NCI-H1417 treated with DMSO at 0.1 percent for 48 hours (cell line): ENCODE measurements at places on chromosomes 11 and 22.

DNA sequence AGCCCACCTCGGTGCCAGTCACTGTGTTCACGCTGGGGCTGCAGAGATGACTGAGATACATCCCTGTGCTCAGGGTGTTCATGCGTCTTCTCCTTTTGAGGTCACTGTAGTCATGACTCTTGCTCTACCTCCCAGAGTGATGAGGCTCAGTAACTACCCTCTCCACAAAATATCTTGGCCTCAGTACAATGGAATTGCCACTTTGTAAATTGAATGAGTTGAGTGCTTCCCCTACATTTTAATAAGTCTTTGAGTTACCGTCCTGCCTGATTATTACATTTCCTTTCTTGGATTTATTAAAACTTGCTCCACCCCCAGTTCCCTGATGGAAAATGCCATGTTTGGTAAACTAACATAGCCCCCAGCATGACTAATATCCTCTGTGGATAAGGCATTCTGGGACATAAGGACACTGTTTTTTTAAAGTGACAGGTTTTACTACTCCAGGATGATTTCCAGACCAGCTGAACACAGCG lies 15.9 kb downstream of the PRSS23 start:
- no peak for DNase-seq

GRCh38 chr11:45336136-45336535 lies 50.0 kb upstream of the SYT13 start:
- no peak for DNase-seq

GRCh38 chr22:35596821-35597220 lies 20.3 kb downstream of the MB start:
- DNase-seq = no peak

GRCh38 chr22:22371031-22371541 lies 126.5 kb downstream of the VPREB1 start:
- DNase-seq = no peak

GRCh38 chr11:95977534-95978174 lies 53.7 kb upstream of the MTMR2 start:
- no peak for DNase-seq

DNA sequence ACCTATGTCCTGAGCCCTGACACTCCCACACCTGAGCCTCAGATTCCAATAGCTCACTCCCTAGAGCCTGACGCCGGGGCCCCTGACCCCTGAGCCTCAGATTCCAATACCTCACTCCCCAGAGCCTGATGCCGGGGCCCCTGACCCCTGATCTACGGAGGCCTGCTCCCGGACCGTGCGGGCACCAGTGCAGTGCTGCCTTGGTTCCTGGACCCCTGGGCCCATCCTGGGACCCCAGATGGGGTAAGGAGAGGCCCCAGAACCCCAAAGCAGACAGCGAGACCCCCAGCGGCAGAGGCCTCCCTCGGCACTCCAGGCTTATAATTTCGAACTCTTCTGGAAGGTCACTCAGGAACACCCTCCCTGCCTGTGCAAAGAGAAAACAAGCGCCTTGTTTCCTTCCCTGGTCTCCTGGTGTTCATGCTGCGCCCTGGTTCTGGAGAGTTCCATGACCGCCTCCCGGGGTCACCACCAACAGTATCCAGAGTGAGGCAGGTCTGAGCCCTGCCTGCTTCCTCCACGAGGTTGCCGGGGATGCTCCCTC lies 7.5 kb downstream of the SUSD2 start:
- DNase-seq = no peak

DNA sequence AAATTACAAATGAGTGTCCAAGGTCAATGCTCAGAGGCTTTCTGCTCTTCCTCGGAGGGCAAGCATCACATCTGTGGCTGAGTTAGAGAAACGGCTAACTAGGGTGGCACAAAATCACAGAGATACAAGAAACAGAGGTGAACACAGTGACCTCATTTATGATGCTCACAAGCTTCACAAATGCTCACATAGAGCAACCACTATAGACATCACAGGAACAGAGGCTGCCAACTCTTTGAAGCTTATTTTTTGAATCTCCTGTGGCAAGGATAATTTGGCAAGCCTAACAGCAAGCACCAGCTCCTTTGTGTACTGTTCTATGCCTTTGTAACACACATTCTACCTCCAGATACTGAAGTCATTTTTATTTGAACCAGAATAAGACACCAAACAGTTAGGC lies 416.5 kb upstream of the DDI1 start:
- DNase-seq = no peak

GRCh38 chr11:119745112-119745511 lies 16.1 kb upstream of the NECTIN1 start:
- DNase-seq = no peak

DNA sequence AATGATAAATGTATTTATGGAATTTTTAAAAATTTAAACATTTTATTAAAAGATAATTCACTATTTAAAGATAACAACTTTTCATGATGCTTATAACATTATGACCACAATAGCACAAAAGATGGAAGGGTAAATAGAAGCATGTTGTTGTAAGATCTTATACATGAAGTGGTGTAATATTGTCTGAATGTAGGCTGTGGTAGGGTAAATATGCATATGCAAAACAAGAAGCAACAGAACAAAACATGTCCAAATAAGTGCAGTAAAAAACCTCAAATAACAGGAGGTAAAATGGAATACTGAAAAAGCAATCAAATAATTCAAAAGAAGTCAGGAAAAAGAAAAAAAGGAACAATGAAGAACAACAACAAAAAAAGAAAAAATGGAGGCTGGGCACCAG lies 56.0 kb downstream of the ADM start:
- DNase-seq = no peak
